Urinary bladder (tissue), 4 donors: ENCODE measurements at places on chromosomes 13 and 19. TPM values are rescaled to one million over a fixed set of nuclear protein-coding genes. Genes with fewer than 3 reads are reported as not detected.

The HCST gene
- 6.7 TPM for total RNA-seq

- no peak for DNase-seq
Measured at GRCh38 chr13:24040835-24041234, 119.7 kb upstream of the SPATA13 start.

GRCh38 chr13:29572575-29572974 lies 22.9 kb downstream of the SLC7A1 start:
- no peak for DNase-seq

The SHISA7 gene
- total RNA-seq, result 0.16 TPM

DNA sequence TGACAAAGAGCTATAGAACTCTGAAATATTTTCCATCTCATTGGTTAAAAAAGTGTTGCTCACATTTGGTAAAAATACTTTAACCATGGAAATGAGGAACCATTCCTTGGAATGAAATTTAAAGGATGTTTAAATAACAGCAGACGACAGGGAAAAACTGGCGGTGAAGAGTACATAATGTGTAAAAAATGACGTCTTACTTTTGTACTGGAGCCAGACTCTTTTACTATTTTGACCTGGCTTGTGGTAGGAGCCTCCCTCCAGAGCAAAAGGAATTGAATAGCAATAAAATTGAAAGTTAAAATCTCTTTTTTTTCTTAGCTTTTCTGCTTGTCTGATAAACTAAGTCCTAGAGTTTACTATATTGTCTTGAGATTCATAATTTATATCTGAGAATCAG lies 426.2 kb upstream of the KLHL1 start:
- DNase-seq, result no peak

DNA sequence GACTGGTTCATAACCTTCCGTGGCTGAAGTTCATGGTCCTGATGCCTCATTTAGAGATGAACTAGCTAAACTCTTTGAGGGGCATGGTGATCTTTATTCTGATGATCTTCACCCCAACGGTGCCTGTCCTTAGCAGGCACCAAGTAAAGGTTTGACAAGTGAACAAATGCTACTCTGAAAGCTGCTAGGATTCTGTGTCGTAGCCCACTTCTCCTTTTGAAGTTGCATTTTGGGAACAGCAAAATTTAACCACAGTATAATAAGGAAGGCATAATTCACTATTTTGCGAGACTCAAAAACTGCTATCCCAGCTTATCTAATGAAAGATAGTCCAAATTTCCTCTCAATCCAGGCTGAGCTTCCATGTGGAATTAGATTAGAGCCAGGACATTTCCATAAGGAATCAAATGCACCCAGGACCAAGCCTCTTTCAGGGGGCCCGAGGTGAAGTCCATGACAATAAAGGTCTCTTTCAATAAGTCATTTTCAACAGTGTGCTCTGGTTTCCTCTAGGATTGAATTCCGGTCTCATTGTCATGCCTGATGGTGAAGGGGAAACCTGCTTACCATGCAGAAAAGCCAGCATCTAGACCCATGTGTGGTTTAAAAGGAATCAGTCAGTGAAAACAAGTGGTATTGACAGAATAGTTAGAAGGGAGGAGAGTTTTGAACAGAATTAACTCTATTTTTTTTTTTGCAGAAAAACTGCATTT lies 23.1 kb downstream of the SIAH3 start:
- no peak for DNase-seq

- no peak for DNase-seq
Measured at GRCh38 chr19:5128936-5129389, 160.1 kb downstream of the KDM4B start.

The PALM3 gene
- total RNA-seq, result 0.90 TPM
